ENCODE measurements at places on chromosomes 5 and 9.

GRCh38 chr9:124639637-124640036 is 131.5 kb downstream of the NR6A1 start:
- no peak for DNase-seq

- no peak for DNase-seq
Measured at GRCh38 chr5:75951158-75951557, 132.0 kb upstream of the SV2C start.

DNA sequence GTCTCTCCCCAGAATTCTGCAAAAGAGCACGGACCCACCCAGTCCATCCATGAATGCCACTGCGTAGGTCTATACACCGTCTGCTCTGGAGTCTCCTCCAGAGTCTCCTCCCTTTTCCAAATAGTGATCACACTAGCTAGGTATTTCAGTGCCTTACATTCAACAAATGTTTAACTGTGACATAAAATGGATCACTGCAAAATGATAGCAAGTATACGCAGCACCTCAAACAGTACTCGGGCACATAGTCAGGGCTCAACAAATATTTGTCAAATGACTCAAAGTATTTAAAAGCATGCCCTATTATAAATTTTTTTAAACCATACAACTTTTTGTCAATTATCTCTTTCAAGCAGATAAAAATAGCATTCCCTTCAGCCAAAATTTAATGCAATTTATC is 60.5 kb downstream of the TLE1 start:
- DNase-seq, result no peak

DNA sequence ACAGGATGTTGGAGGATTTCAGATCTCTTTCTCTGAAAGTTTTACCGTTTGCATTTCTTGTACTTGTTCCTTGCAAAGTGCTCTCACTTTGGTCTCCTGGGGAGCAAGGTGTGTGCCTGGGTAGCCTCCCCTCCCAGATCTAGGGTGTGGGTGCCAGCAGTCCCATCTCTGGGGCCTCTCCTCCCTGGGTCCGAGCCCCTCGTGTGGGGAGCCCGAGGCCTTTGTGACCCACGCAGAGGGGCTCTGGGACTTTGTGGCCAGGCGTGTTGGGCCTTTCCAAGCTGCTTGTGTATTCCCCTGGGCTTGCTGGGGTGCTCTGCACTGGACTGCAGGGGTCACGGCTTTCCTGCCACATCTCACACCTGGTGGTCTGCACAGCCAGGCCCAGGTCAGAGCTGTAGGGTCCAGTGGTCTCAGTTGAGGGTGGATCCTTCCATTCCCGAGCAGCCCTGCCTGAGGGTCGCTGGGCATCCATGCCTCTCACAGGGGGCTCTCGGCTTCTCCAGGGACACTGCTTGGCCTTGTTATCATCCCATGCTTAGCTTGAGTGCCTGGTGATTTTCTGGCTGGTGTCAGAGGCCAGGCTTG is 96.3 kb downstream of the CACNA1B start:
- no peak for DNase-seq

GRCh38 chr9:21653091-21653490 is 149.3 kb upstream of the MTAP start:
- DNase-seq, result no peak

DNA sequence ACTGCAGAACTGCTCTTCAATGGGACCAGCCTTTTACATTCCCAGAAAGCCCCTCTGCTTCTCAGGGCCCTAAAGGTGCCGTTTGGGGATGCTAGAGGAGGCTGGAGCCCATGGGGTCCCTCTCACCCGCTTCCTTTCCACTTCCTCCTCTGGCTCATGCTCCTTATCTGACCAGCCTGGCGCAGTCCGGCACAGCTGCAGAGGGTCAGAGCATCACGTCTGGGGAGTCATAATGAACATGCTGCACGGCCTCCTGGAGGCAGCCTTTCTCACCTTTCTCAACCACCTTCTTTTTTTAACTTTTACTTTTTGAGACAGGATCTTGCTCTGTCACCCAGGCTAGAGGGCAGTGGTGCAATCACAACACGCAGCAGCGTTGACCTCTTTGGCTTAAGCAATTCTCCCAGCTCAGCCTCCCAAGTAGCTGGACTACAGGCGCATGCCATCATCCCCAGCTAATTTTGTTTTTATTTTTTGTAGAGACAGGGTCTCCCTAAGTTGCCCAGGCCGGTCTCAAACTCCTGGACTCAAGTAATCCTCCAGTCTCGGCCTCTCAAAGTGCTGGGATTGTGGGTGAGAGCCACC is 15.1 kb upstream of the TCF7 start:
- DNase-seq, result no peak

DNA sequence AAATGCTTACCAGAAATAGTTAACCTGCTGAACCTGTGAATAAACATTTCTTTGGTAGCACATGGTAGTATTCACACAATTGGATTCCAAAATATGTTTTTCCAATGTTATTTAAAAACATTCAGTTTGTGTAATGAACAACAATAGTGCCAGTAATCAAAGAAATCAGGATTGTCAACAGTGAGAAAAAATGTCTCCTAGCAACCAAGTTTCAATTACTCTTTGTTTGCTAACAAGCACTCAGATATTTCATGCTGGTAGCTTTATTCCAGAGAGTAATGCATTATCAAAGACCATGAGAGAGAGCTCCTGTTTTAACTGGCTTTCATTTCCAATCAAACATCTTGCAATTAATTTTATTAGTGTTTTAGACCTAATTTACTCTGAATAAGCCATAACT is 768.1 kb upstream of the GRAMD2B start:
- DNase-seq, result no peak

DNA sequence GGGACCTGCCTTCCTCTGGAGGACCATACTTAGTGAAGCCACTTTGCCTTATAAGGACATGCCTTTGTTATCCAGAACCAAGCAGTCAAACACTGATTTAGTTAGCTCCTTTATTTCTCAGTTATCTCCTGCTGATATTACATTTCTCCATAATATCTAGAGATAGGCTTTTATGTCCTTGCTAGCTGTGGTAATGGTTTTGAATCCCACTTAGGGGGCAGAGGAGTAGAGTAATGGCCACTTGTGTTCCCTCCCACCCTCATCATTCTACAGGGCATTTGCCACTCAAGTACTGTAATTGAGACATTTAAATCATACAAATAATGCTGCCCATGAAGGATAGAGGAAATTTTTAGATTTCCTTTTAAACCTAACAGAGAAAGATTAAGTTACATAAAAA is 80.9 kb downstream of the DOCK8 start:
- DNase-seq, result no peak

GRCh38 chr9:134405527-134405926 is 79.3 kb downstream of the RXRA start:
- DNase-seq, result no peak

GRCh38 chr5:58875599-58875998 is 292.7 kb downstream of the RAB3C start:
- DNase-seq, result no peak

- no peak for DNase-seq
Measured at GRCh38 chr5:67902497-67902830, 313.1 kb upstream of the PIK3R1 start.
